ENCODE measurements at places on chromosomes 2 and 18.

- DNase-seq = no peak
Observed at GRCh38 chr18:21123290-21123926, 11.8 kb upstream of the ROCK1 start.

DNA sequence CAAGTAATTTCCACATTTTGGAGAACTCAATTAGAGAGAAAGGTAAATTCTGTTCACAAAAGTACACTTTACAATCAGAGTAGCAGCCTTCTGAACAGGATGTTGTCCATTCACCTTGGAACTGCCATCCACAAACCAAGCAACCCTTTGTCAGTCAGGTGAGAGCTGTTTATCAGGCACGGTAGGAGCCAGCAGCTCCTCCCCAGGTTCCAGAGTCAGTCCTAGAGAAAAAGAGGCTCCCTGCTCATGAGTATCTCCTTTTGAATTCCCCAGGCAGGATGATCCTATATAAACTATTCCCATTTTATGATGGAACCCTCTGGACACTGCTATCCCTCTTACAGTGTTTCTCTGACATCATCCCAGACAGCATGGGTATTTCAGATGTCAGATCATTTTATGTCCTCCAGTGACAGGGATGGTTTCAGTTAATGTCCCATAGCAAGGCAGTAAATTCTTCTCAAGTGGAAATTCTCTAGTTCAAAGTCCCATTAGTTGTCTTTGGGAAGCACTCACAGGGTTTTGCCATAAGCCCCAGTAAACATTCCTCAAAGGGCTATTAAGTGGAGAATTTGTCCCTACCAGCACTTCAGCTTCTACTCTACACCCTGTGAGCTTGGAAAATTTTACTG lies 34.5 kb upstream of the CSRNP3 start:
- no peak for DNase-seq

DNA sequence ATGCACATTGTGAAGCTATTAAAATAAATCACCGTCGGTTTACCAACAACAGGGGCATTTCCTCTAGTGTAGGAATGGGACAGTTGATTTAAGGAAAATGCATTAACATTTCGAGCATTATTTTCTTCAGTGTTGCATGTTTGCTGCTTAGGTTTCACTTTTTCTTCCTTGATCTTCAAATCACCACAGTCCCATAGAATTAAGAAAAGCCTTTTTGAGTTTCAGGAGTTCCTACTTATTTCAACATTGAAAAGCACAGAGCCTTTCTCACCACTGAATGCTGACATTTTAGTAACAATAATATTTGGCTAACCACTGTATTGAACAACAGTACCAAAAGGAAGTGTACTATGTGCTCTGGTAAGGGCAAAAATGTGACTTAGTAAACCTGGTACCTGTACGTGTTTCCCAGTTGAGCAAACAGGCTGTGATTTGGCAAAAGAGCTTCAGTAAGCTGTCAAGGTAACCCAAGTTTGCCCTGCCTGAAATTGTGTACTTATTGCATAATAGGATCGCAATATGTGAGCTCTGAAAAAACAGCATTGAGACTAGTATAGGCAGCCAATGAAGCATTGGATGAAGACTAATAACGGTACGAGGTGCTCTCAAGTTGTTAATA lies 2.2 kb downstream of the LRRTM4 start:
- no peak for DNase-seq

GRCh38 chr2:69335311-69335710 lies 51.7 kb downstream of the GFPT1 start:
- DNase-seq = no peak

DNA sequence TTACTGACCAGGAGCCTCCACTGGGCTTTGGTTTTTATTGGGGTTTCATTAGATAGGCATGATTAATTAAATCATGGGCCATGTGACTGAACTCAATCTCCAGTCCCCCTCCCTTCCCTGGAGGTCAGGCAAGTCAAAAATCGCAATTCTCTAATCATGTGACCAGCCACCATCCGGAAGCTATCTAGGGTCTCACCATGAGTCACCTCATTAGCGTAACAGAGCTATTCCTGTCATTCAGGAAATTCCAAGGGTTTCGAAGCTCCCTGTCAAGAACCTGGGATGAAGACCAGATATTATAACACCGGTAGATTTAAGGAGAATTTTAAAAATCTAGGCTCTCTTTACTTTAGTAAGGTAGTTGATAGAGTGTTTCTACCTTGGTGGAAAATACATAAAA lies 180.3 kb upstream of the TCF4 start:
- DNase-seq = no peak

DNA sequence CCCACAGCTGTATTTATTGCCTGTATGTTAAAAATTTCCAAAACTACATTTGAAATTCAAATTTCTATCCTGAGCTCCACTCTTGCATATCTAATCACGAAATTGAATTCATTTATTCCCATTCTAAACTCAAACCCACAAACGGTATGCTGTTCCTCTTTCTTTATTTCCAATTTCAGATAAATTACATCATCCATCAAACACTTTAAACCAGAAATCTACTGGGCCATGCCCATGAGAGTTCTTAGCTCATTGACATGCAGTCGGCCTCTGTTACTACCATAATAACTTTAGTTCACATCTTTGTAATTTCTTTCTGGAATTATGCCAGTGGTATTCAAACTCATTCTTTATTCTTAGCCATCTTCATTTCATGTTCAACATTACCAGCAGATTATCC lies 100.3 kb downstream of the COL3A1 start:
- no peak for DNase-seq

DNA sequence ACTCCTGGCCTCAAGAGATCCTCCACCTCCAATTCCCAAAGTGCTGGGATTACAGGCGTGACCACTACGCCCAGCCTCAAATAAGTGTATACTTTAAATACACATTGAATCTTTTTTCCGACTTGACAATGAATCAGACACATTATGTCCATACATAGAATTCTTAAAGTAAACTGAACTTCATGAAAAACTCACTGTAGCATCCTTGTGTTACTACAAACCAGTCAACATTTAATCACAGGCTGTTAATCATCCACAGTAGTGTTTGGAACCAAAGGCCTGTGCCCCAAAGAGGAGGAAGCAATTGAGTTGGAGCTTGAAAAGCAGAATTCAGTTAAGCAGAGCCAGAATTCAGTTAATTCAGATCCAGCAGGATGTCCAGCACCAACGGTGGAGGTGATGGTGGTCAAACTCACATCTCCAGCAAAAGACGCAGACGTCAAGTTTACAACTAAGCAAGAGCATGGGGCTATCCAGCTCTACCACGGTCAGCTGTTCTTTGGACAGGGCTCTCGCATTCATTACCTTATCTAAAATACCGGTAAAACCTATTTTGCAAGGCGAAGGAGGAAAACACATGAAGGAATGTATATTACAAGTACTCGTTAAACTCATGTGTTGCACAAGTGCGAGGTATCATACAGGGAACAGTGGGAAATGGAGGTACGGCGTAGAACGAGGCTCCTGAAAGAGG lies 1.2 kb downstream of the SLC39A6 start:
- no peak for DNase-seq

DNA sequence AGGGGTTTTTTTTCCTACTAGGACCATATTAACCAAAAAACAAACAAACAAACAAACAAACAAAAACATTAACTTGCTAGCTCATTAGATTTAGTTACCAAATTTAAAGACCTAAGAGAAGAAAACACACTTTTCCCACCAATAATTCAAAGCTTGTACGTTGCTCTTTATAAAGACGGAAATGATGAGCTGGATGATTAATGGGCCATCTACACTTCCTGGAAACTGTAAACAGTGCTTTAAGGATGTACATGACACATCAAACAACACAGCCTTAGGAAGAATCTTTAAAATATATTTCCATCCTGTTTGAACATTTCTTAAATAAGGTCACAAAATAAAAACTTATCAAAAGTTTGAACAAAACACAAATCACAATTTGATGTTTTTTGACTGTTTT lies 982 bp downstream of the BMP10 start:
- DNase-seq = no peak

DNA sequence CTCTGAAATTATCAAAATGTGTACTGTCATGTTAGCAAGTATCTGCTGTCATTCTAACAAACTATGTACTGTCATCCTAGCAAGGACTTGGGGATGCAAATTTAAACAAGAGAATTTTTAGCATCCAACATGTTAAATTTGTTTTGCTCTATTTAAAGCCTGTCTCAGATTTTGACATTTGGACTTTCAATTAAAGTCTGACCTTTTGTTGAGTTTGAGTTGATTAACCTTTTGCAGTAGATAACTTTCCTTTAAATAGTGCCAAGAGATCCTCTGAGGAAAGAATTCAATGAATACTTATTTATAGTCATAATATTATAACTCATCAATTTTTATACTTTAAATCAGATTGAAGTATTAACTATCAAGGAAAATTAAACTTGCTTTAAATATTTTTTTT lies 80.2 kb downstream of the TDRD15 start:
- no peak for DNase-seq

DNA sequence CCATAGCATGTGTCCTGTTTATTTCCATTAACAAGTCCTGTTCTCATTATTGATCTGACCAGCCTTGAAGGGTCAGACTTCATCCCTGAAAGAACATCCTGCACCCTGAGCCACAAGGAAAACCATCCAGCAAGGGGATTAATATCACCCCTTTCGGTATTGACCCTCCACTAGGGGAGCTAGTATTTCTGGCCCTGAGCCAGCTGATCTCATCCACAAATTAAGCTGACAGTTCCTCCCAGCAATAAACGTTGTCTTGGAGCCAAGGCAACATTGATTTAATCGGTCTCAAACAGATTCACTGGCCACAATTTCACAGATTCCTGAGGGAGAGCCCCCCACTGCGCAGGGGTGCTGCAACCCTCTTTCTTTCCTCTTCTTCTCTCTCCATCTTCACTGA lies 353.1 kb upstream of the FANCL start:
- DNase-seq = no peak

- DNase-seq = peak; percentile 1
Observed at GRCh38 chr2:31523871-31524492, 56.8 kb downstream of the SRD5A2 start.

- no peak for DNase-seq
Observed at GRCh38 chr2:220078439-220078838, 451.0 kb downstream of the SLC4A3 start.

DNA sequence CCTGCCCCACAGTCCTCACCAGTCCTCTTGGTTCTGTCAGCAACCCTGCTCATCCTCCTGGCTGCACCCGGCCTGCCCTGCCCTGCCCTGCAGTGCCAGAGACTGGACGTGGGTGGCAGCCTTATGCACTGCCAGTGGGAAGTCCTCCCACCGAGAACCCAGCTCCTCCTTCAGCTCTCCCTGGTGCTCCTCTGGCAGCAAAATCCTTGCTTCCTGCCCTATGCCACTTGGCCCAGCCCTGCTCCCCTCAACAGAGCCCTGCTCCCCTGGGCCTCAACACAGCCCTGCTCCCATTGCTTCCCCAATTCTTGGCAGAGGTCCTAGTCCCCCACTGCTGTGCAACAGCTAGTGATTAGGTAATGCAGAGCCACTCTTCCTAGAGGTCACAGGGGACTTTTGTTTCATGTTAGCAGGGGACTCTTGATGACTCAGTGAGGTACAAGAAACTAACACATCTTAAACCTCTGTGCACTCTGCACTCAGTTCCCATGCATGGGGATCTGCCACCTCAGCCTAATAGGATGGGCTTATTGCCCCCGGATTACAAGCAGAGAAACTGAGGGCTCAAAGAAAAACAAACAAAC lies 58.0 kb upstream of the EDAR start:
- no peak for DNase-seq

DNA sequence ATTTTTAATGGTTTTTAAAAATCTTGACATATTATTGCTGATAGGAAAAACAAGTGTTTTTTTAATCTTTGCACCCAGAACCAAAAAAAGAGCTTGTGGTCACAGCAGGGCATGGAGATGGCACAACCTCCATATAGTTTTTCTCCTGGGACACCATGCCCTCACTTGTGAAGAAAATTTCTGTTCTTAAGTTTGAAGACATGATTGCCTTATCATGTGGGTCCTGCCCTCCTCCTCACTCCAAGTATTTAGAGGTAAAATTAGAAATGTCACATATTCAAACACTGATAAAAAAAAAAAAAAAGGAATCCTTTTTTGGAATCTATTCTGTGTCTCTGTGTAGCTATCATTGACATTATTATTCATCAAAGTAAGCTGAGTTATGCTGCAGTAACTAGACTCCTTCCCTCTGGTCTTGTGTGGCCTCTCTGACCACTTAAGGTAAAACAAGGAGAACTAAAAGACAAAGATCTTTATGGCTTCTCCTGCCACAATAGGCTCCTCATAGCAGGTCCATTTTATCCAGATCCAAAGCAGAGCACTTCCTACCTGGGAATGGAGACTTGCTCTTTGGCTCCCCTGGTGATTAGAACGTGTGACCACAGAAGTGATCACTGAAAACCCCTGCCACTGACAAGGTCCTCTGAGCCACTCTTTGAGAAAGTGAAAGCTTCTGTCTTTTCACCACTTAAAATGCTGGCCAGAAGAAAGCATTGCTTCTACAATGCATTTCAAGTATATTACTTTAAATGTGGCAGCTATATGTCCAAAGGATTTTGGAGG lies 19.8 kb downstream of the ADD2 start:
- no peak for DNase-seq

DNA sequence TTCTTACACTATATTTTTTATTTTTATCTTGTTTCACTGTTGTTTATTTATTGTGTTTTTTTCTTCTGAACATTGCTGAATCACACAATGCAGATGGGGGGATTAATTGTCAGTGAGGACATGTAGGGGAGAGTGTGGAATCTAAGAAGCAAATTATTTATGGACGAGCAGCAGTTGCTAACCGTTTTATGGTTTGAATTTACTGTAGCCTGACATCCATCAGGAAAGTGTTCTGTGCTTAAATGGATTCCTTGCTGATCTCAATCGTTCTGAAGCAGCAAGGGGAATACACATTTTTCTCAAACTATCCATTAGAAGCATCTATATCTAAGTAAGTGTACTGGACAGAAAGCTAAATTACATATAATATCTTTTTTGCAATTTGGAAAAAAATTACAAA lies 119.5 kb downstream of the CD8B2 start:
- no peak for DNase-seq

DNA sequence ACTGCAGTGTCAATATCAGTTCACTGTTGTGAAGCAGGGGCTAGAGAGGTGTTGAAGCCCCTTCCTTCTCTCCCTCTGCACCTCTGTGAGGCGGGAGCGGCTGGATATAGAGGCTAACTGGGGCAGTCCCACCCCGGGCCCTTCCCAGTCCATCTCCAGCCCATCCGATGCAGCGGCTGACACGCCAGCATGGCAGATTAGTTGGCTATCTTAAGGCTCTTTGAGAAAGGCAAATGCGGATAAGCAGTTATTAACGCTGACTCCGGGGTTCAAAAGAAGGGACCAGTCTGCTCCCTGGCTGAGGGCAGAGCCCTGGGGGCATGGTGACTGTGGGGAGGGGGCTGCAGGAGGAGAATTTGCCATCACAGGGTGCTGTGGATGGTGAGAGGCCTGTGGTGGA lies 76.6 kb downstream of the CELF4 start:
- no peak for DNase-seq

- no peak for DNase-seq
Observed at GRCh38 chr18:59814891-59815290, 84.9 kb upstream of the PMAIP1 start.

DNA sequence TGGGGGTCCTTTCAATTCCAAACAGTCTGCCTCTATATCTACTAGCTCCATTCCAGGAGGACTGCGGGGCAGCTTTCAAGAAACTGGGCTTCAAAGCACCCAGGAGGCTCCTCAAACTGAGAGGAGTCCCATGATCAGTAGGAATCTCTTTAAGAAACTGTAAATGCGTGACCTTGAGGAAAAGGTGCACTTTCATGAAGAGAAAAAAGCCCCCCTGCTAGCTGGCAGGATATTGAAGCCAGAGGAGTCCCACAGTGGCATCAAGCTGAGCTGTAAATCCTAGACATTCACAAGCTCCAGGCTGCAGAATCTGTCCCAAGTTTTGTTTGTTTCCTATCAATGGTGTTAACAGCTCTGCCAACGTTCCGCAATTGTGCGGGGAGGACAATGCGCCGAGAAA lies 790.1 kb downstream of the SLC4A3 start:
- no peak for DNase-seq

Measured in activated naive CD4-positive, alpha-beta T cell (primary cell).